ENCODE measurements at places on chromosomes 4 and X.
A peak's percentile ranks its signal among the peaks of the same experiment; 100 is the strongest.

GRCh38 chrX:107454302-107454701 is 4.8 kb downstream of the FRMPD3 start:
- peak; percentile 35 for DNase-seq

GRCh38 chr4:181051931-181052330 is 1191.3 kb upstream of the TENM3 start:
- no peak for DNase-seq

DNA sequence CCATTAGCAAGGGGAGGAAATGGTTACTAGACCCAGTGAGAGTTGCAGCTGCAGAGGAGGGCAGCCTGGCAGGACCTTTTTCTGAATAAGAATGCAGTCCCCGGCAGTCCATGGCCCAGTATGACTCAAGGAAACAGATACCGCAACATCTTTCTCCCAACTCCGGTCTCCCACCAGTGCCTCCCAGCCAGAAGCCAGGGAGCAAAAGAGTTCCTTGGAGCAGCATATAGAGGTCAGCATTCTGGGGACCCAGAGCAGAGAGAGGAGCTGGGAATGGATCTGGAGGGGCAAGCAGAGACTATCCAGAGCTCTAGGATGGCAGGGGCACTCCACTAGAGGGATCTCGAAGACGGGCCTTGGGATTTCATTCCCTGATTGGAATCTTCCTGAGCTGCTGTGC is 339.2 kb upstream of the AADAT start:
- DNase-seq = no peak

DNA sequence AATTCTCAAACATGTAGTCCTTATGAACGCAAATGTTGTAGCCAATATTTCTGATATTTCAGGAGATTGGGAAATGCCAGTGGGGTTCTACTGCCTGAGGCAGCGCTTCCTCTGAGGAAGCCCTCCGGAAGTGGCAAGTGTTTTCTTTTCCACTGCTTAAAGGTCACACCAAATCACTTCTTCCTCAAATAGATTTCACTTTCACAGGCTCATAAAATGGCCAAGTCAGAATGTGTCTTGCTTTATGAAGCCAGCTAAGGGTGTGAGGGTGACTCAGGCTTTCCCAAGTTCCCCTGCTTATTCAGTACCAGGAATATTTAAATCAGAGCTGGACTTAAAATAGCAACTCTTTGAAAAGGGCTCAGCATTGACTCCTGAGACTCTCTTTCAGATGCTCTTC is 514.2 kb upstream of the DIPK2B start:
- DNase-seq = no peak

DNA sequence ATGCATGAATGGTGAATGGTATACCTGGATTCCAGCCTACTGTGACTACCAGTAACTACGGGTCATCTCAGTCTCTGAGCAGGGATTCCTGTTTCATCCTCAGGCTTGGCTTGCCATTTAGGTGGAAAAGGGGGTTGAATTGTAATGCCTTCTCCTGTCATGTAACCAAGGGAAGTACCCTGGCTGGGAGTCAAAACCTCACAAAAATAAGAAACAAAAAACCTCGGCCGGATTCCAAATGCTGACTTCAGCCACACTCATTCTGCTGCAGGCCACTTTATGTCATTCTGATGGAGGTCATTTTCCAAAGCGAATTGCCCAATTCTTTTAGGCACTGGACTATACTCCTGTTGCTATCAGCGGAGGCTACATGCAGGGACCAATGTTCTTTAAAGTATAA is 324.7 kb downstream of the LDB2 start:
- DNase-seq = peak; percentile 28

DNA sequence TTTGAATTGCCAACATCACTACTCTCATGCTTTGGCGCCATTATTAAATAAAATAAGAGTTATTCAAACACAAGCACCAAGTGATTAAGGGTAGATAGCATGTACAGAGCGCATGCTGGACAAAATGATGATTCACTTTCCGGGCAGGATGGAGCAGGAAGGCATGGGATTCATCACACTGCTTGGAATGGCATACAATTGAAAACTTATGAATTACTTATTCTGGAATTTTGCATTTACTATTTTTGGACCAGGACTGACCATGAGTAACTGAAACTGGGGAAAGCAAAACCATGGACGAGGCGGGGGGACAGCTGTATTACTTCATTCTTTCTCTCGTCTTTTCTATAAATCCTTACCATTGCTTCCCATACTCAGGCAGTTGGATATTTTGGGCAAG is 28.5 kb upstream of the FGF5 start:
- DNase-seq = peak; percentile 39

DNA sequence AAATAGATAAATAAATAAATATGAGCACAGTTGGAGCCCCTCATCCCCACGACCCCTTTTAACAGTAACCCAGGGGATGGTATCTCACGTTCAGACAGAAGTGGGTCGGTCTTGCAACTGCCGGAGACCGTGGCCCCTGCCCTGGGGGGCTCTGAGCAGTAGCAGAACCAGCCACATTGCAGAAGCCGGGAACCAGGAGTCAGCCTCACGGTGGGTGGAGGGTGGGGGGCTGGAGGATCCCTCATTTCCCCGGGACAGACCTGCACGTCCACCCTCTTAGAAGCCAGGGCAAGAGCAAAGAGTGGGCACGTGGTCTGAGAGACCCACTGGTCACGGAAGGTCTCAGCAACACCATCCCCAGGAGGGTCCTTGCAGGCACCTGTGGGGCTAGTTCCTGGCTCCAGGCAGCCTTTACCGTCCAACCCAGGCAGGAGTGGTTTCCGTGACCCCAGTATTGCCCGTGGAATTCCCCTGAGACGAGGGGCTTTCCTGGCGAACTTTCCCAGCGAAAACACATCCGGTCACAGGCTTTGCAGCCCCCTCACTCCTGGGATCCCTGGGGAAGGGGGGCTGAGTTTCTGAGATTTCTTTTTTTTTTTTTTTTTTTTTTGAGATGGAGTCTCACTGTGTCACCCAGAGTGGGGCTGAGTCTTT is 8.8 kb upstream of the IL3RA start:
- DNase-seq = no peak

DNA sequence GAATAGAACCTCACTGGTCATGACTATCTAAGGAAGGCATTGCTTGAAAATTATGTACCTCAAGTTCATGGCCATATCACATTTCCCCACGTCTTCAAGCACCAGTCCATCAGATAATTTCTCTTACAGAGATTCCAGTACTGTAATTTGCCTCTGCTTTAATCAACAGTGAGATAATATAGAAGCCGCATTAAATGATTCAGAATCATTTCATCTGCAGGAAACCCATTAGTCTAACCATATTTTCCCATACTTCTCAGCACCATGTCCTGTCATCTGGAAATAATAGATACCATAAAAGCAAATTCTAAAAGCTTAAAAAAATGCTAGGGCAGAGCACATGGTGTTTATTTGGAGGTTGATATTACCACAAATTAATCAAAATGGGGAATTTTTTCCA is 310.3 kb upstream of the SLIT2 start:
- no peak for DNase-seq

DNA sequence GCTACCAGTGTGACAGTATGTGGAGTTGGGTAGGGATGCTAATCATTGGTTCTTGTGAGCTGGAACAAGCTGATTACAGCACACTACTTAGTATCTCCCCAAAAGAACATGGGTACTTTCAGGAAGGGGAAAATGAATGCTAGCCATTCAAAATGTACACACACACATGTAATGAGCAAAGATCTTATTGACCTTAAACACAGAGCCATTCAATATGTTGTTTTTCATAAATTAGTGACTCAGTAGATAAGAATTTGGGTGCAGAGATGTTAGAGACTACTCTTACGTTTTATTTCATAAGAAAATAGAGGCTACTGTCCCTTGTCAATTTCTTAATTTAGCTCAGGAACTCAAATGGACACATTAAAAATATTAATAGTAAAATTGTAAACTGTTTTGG is 509.5 kb upstream of the ATOH1 start:
- DNase-seq = no peak

- DNase-seq = no peak
These were observed 127.4 kb downstream of the FHDC1 start for GRCh38 chr4:153063490-153063889.

DNA sequence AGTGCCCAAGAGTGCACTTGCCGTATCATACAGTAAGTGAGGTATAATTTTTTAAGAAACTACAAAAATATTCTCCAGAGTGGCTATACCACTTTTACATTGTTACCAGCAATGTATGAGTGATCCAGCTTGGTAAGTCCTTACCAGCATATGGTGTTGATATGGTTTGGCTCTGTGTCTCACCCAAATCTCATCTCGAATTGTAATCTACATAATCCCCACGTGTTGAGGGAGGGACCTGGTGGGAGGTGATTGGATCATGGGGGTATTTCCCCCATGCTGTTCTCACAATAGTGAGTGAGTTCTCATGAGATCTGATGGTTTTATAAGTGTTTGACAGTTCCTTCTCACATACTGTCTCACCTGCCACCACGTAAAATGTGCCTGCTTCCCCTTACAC is 44.8 kb downstream of the RBMX start:
- no peak for DNase-seq

DNA sequence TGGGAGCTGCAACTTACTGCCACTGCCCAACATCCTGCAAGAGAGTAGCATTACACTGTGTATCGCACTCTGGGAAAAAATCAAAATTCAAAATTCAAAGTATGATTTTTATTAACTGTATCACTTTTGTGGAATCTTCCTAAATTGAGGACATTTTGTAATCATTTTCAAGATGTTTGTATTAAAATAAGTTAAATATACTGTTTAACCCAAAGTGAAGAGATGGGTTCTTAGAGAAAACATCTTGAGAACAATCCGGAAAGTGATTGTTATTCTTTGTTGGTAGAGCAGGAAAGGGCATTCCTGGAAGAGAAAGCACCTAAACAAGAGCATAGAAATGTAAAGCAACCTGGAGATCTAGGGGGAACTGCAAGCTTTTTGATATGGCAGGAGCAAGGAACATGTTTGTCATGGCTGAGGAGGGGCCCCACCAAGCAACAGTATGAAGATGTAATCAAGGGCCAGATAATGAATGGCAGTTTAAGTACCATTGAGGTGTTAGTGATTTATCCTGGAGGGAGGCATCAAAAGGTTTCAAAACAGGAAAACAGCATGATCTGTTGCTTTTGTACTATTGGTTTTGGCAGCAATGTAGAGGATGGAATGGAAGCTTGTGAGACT is 14.1 kb upstream of the SEC24D start:
- no peak for DNase-seq

- DNase-seq = no peak
These were observed 340.9 kb downstream of the CENPC start for GRCh38 chr4:67204441-67204840.

DNA sequence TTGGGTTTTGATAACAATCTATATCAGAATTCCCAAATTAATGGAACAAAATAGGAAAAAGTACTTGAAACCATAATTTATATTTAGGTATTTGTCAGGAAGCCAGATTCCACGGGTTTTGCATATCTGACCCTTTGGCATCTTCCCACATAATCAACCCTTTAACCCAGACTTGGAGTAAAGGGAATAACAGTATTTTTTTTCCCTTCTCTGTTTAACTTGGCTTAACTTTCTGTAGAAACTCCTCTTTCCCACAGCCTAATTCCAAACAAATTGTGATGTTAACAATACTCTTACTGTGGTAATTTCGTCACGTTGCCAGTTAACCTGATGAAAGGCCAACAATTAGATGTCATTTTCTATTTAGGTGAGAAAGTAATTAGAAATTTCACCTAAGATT is 49.4 kb upstream of the GUCY1A1 start:
- DNase-seq = no peak

DNA sequence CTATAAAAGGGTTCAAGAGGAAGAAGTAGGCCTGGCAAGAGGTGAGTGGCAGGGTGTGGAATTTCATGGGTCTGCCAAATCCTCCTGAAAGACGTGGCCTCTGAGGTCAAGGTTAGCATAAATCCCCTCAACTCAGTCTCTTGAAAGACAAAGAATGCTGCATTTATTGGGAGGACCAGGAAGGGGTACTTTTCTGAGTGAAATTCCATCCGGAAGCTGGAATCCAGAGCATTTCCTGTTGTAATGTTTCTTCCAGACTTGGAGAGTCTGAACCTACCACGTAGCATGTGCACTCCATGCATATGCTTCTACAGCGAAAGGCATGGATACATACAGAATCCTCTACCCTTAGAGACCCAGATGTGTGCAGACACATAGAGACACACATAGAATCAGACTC is 13.4 kb upstream of the FGD1 start:
- DNase-seq = no peak

DNA sequence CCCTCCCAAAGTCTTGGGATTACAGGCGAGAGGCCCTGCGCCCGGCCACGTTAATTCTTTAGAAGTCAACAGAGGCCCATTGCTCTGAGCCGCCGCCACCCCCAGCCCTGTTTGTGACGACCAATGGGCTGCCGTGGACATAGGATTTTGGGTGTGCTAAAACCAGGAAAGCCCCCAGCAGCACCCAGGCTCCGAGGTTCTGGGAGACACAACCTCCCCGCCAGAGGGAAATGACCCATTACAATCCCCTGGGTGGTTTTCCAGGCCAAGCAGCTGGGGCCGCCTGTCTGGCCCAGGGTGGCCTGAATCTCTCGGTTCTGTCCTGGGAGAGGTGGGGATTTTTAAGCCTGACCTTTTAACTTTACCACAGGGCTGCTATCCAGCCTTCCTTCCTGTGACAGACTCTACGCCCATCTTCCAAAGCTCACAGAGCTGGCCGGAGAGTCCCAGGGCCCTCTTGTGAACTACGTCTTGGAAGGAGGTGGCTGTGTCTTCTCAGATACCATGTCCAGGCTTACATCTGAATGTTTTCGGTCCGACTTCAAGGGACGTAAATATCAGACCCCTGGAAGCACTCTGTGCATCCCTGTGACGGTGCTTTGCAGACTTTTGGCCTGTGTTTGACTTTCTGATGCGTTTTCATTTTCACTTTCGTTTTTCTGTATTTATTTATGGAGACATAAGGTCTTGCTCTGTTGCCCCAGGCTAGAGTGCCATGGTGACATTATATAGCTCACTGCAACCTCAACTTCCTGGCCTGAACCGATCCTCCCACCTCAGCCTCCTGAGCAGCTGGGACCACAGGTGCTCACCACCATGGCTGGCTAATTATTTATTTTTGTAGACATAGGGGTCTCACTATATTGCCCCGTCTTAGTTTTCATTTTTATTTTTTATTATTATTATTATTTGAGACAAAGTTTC is 36.0 kb downstream of the P2RY8 start:
- no peak for DNase-seq

GRCh38 chr4:151004222-151004621 is 10.9 kb downstream of the LRBA start:
- DNase-seq = no peak

DNA sequence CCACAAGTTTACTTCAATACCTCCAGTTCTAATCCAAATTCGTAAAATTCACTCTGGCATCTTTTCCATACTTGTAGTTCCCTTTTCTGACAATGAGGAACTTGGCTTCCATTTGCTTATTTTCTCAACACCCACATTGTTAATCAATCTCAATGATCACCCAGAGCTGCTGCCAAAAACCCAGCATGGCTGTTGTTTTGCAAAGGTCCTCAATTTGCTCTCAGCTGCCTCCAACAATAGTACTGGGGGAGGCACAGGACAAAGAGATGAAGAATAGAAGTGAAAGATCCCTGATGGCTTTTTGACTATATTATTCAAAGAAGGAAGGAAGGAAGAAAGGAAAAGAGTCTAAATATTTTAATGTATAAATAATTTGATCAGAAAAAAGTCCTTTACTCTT is 847.8 kb downstream of the RAPGEF2 start:
- no peak for DNase-seq

GRCh38 chr4:53852343-53852742 is 212.1 kb downstream of the CHIC2 start:
- DNase-seq = no peak

GRCh38 chrX:24248042-24248441 is 65.8 kb downstream of the SUPT20HL2 start:
- DNase-seq = no peak

All from kidney glomerular epithelial cell (primary cell).